ENCODE measurements at places on chromosomes 7 and 10. TPM values are rescaled to one million over a fixed set of nuclear protein-coding genes. Genes with fewer than 3 reads are reported as not detected.

The LIPK gene
- not detected for total RNA-seq

The C7orf33 gene
- not detected for total RNA-seq

The TMEM196 gene
- total RNA-seq, result not detected

The NRCAM gene
- total RNA-seq, result 2.0 TPM

The MRC1 gene
- 33.8 TPM for total RNA-seq

The GNAT3 gene
- total RNA-seq, result not detected

The LAMB1 gene
- 180 TPM for total RNA-seq

- DNase-seq, result no peak
These were observed 34.7 kb downstream of the TOMM7 start for GRCh38 chr7:22787951-22788350.

- no peak for DNase-seq
These were observed 213.0 kb downstream of the ABCA13 start for GRCh38 chr7:48384180-48384752.

- no peak for DNase-seq
These were observed 76.0 kb upstream of the PDGFA start for GRCh38 chr7:595621-596010.

- DNase-seq, result peak; percentile 33
These were observed 6.3 kb downstream of the SMURF1 start for GRCh38 chr7:99137411-99138180.

DNA sequence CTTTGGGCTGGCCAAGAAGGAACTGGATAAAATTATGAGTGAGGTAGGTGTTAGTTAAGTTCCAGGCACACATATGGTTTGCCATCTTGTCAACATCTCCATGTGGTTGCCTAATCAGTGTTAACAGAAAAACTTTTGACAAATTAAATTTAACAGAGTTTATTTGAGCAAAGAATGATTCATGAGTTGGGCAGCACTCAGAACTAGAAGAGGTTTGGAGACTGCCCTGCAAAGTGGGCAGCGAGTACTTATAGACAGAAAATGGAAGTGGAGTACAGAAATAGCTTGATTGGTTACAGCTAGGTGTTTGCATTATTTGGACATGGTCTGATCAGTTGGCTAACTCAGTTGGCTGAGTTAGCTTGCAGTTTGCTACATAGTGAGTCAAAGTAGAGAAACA, 37.5 kb upstream of the AGK start:
- no peak for DNase-seq

DNA sequence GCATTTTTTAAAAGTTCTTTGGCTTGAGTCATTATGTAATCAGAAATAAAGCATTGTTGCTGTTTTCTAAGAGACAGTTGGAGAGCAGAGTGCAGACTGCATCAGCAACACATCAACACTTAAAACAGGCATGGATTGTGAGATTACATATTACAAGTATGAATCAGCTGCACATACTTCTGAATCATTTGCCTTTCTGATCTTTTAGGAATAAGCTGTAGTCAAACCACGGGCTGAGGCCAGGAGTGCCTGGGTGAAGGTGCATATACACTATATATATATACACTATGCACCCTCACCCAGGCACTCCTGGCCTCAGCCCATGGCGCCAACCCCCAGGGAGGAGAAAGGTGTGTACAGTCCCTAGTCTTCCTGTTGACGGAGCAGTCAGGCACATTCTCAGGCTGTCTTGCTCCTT, 52.4 kb upstream of the DLX6 start:
- no peak for DNase-seq

DNA sequence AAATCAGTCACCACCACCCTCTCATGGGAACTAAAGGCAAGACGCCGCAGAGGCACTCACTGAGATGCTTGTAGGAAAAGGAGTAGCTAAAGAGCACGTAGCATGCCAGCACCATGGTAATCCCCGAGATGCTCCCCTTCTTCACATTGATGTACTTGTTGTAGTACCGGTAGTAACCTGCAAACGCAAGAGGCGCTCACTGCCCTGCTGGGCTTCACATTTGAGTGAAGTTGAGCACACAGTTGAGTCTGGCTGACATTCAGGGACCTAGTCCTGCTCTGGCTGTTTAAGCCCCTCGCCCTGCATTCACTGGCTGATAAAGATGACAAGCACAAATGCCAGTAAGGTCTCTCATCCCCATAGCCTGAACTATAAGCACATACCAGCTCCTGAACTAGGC, 6.9 kb downstream of the ATP5MF start:
- DNase-seq, result no peak

DNA sequence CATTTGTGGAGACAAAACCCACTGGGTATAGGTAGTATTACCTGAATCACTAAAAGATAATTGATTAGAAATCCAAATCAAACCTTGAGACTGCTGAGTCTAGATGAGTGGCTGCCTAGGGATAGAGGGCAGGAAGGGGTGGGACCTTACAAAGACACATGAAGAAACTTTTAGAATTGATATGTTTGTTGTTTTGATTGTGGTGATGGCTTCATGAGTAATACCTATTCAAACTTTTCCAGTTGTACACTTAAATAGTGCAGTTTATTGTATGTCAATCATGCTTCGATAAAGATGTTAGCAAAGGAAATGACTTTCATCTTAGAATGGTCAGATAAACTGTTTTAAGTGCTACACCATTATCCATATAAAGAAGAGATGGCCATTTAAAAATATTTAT, 188.7 kb upstream of the KAT6B start:
- DNase-seq, result no peak

GRCh38 chr7:36748017-36748487, 23.8 kb upstream of the AOAH start:
- no peak for DNase-seq

DNA sequence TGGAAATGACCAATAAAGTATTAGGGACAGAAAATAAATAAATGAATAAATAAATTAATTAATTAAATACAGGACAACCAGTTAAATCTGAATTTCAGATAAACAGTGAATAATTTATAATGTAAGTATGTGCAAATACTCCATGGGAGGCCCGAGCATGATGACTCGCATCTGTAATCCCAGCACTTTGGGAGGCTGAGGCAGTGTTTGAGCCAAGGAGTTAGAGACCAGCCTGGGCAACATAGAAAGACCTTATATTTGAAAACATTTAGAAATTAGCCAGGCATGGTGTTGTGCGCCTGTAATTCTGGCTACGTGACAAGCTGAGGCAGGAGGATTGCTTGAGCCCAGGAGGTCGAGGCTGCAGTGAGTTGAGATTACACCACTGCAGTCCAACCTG, 123.7 kb downstream of the CUL2 start:
- DNase-seq, result no peak

GRCh38 chr7:676972-677385, 49.5 kb upstream of the DNAAF5 start:
- no peak for DNase-seq
